ENCODE measurements at places on chromosomes 13 and 19. TPM values are rescaled to one million over a fixed set of nuclear protein-coding genes. Genes with fewer than 3 reads are reported as not detected.

DNA sequence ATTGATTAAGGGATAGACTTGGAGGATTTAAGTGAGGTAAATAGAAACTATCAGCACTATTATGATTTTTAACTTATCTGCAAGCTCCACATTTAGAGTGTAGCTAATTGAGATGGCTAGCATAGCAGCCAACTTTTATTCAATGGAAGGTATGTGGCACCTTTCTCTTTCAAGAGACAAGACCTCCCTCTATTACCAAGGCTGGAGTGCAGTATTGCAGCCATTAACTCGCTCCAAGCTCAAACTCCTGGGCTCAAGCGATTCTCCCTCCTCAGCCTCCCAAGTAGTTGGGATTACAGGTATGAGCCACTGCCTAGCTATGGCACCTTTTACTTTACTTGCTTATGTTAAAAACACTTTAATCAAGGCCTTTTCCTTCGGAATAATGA, 8.2 kb downstream of the TPT1 start:
- DNase-seq: no peak

- DNase-seq: peak; percentile 58
These were observed 17.9 kb downstream of the SLC25A42 start for GRCh38 chr19:19081642-19082151.

DNA sequence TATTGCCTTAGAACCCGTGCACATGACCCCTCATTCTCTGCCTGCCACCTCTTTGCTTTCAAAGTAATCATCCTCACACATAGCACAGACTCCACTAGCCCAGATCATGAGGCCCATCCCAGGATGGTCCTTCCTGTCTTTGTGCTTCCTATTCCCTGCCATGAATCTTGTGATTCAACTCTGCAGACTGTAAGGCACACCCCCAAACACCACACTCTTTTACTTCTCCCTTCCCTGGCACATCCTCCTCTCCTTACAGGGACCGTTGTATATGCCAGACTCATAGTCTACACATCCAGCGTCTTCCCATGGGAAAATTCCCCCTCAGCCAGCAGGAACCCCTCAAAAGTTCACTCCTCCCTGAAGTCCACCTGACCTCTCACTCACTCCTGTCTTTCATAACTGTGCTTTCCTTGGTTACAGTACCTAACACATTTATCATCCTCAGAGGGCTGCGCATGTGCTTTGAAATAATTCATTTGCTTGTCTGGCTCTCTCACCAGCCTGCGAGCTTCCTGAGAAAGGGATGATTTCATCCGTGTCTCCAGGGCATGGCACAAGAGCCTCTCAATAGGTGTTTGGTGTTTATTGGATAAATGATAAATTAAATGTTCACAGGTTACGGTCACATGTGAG, 26.8 kb upstream of the LRCH1 start:
- DNase-seq: no peak

DNA sequence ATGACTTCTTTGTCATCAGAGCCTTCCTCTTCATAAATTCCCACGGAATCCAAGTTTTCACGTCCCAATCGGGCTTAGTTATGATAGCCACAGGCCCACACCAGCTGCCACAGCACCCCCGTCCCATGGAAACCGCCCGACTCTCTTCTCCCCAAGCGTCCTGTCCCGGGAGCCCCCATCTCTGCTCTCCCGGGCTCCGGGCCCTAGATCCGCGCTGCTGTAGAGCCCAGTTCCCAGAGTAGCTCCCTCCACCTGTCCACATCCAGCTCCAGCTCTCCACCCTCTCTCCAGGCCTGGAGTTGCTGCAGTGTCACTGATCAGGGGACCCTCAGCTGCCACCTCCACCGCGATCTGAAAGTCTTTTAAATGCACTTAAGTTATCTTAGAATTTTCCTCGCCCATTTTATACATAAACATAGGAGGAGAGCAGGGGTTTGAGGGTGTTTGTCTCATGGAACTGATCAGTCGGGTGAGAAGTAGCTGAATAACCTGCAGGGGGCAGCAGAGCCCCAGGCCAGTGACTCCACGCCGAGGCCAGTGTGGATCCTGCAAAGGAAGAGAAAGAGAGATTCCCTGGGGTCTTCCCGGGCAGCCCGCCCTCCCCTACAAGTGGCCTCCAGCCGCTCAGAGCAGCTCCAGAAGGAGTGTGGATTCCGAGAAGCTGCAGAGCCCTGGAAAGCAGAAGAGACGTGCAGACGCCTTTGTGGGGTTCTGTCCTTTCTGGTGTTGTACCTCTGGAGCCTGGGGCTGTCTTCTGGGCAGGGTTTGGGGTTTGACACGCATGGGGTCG, 1.1 kb upstream of the ZNF763 start:
- DNase-seq: peak; percentile 85

DNA sequence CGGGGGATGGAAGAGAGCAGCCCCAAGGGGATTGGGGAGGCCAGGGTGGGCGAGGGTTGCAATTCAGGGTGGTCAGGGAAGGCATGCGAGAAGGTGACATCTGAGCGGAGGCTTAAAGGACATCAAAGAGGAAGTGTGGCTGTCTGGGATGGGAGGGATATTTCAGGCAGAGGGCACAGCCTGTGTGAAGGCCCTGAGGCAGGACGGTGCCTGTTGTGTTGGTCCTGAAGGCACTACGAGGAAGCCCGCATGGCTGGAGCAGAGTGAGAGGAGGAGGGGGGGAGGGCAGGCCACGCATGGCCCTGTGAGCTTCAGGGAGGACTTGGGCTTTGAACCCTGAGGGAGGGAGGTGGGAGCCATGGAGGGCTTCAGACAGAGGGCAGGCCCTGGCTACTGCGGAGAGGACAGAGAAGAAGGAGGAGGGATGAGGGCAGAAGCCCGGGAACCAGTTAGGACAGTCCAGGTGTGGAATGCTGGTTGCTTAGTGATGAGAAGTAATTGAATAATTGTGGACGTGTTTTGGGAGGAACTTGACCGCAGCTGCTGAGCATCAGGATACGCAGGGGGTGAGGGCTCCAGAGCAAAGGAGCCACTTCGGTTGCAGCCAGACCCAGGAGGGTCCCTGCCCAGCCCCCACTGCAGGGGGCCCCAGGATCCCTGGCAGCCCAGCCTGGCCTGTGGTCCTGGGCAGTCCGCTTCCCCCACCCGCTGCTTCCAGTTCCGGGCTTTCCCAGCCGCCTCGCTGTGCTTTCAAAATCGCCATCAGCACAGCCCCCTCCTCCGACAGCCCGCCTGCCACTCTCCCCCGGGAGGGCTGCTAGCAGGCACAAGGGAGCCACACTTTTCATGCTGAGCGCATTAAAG, 6.2 kb downstream of the TLE6 start:
- peak; percentile 75 for DNase-seq

- no peak for DNase-seq
These were observed 20.8 kb downstream of the SUGT1 start for GRCh38 chr13:52673465-52673864.

GRCh38 chr13:20616059-20616797, 49.3 kb downstream of the IFT88 start:
- no peak for DNase-seq

DNA sequence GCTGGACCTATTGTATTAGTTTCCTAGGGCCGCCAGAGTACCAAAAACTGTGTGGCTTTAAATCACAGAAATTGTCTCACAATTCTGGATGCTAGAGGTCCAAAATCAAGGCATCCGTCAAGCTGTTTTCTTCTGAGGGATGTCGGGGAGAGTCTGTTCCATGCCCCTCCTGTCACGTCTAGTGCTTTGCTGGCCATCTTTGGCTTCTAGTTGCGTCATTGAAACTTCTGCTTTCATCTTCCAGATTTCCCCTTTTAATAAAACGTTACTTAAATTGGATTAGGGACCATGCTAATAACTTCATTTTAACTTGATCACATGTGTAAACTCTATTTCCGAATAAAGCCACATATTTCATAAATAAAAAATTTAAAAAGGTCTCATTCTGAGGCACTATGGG, 47.5 kb downstream of the TRPM4 start:
- no peak for DNase-seq

DNA sequence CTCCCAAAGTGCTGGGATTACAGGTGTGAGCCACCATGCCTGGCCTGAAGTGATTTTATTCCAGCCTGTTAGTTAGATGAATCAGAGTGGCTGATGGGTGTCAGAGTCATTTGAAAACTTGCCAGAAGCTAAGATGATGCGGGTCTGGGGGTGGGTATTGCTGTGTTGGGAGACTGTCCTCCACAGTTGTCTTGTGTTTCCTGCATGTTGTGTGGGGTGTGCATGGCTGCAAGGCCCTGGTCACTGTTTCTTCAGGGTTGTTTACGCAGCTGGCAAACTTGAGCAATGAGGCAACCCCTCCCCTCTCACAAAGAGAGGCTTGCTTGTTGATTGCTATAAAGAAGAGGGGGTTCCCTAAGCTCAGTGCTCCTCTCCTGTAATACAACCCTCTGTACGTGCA, 71.8 kb downstream of the TRPM4 start:
- no peak for DNase-seq

DNA sequence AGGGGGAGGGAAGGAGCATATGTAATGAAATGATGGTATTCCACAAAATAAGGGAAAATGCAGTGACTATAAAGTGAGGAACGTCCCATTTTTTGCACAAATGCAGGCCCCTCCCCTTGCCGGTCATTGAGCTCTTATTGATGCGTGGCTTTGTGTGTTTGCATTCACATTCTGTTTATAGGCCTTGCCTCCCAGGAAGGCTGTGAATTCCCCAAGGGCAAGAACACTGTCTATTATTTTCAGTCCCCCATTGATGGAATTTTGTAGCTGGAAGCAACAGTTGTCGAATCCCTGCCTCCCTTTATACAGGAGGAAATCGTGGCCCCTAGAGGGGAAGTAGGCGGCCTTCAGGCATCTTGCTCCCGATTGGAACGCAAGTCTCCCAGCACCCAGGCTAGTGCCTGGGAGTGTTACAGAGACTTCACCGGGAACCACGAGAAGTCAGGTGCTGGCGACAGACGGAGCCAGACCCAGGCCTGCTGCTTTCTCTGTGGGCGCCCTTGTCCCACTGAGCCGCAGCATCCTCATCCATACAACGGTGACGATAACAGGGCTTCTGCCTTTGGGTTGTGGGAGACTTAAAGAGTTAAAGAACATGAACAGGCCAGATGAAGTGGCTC, 6.9 kb downstream of the SBSN start:
- DNase-seq: no peak

DNA sequence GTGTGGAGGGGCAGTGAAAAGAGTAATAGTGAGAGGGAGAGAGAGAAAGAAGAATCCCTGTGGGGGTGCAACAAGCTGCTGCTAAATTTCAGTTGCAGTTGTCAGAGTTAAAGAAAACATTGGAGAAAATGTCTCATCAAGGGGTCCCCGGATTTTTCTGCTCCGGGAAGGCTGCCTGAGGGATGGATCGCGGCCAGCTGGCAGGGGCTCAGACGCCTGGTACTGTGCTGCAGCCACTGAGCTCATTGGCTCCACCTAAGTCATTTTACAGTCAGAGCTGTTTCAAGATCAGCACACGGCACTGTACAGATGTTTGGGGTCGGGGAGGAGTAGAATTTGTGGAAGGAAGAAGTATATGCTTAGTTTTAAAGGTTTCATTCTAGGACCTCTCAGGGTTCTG, 106.2 kb downstream of the SHISA2 start:
- DNase-seq: no peak

- DNase-seq: peak; percentile 93
These were observed at the start of gene EBPL for GRCh38 chr13:49690995-49691784. Gene EBPL, minus strand, starts transcription at chr13:49691486. Its CDS starts 62 bp downstream, at chr13:49691424.

DNA sequence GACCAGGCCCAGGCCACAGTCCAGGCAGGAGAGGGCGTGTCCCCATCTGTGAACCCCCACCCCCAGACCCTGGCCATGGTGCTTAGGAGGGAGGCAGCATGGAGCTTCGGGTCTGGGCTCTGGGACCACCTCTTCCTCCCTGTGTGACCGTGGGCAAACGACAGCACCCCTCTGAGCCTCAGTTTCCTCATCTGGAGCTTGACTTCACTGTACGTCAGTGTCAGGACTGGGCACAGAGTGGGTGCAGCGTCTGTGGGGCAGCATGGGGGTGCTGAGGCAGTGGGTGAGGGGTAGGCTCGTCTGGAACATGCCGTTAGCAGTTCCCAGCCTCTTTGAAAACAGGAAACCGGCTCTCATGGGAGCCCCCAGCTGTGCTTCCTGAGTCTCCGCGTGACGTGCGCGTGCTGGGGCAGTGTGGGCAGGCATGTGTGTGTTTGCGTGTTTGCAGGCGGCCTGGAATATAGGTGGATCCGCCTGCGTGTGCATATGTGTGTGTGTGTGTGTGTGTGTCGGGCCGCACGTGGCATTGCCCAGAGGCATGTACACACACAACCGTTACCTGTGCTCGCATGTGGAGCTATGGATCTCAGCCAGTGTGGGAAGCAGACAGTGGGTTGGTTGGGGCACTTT, 15.8 kb downstream of the ARRDC2 start:
- peak; percentile 95 for DNase-seq

- peak; percentile 13 for DNase-seq
These were observed 1651.9 kb upstream of the MIR17HG start for GRCh38 chr13:89695343-89696257.

DNA sequence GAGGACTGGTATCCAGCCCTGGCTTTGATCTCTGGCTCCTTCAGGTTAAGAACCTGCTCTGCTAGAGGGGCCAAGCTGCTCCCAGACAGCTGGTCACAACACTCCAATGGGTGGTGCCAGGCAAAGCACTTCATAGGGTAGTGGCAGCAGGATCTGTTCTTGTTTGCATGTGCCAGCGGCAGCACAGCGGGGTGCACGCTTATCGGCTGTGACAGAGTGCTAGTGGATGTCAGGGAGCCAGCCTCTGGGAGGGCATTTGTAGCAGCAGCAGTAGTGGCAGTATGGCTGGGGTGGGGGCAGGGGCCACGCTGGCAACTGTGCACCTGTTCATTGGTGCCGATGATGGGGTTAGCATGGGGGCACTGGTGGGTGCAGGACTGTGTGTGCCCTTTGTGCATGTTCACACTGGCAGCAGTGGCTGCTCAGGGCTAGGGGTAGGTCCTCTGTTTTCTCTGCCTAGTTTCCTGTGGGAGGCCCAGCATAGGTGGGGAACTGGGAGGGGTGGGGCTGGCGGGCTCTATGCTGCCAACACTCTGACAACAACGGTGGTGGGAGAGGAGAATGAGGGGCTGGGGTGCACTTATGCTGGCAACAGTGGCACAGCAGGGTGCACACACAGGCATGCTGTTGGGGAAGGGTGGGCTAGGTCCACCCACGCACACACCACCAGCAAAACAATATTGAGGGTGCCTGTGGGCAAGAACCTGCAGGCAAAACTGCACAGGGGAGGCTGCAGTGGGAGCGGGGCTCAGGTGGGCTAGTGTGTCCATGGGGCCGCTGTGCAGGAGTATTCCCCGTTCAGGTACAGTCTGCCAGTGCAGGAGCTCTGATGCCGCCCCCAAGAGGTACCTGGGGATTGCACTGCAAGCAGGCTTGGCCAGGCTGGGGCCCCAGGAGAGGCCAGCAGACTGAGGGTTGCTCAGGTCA, 19.3 kb downstream of the AP1M1 start:
- no peak for DNase-seq

DNA sequence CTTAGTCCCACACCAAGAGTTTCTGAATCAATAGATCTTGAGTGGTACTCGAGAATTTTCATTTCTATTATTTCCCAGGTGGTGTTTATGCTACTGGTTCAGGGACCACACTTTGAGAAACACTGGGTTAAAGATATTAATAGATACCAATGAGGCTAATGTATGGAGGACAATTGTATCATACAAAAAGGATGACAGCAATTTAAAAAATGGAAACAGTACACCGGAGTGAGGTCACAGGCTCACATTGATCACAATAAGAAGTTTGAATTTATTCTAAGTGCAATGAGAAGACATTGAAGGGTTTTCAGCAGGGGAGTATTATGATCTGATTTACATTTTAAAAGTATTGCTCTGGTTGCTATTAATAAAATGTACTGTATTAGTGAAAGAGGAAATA, 488.3 kb downstream of the PCDH17 start:
- DNase-seq: no peak

Gene PSG6
- not detected for total RNA-seq

Gene PRTN3
- total RNA-seq: not detected

Gene PSG7
- total RNA-seq: not detected

Gene U2AF1L4
- total RNA-seq: 19.0 TPM

Gene CALR3
- not detected for total RNA-seq

Gene ZNF175
- 8.2 TPM for total RNA-seq

Gene ZNF729
- total RNA-seq: not detected

Gene SERPINE3
- not detected for total RNA-seq

Gene ZNF554
- 4.6 TPM for total RNA-seq
